ENCODE measurements at places on chromosomes 5 and 9.

GRCh38 chr5:18778225-18778624, 1144.0 kb downstream of the TAF11L14 start:
- no peak for DNase-seq

DNA sequence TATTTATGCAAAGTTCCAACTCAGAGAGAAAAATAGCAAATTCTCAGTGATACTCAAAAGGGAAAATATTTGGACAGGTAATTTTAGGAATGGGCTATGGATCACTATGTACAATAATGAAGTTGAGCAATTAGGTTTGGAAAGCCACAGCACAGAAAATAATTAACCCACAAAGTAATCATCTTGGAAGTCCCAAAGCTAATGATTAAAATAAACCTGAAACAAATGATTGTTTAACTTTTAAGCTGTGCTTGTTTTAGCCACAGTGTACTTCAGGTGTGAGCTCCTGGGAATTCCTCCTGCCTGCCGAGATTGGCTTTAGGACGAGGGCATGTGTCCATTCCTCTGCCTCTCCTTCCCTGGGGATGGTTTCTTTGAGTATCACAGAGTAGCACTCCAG, 403.9 kb downstream of the ZSWIM6 start:
- DNase-seq = no peak

DNA sequence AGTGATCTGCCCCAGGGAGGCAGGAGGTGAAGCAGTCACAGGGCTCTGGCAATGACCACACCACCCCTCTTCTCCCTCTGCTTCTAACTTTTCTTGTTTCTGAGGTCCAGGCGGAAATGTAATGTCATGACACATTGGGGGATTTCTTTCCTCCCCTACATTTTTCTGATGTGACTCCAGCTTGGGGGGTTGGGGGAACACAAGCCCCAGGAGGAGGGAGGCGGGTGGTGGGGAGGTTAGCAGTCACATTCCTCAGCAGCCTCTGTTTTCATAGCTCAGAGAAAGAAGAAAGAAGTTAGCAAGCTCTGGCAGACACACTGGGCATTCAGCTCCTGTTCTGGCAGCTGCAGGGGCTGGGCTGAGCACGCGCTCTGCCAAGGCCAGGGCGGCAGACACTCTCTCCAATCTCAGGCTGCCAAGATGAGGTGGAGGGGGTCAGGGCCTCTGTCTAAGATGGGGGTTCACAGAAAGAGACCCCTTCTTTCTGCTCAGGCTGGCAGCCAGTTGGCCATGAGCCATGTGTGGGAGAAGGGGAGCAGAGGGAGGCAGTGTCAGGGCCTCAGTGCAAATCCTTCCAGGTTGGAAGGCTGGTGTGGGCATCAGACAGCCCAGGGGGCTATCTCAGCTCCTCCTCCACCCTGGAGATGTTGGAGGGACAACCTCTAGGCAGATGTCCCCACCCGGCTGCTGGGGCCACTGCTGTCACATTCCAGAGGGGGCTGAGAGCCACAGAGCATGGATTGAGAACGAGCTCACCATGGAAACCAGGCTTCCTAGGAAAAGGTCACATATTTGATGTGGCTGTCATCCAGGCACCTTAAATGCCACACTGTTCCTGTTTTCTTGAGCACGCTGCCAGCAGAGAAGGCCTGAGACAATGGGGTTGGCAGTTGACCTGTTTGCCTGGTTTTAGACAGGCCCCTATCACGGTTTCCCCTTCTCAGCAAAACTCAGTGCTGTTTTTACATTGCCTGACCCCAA, 20.1 kb upstream of the PFDN1 start:
- DNase-seq = peak; percentile 23

DNA sequence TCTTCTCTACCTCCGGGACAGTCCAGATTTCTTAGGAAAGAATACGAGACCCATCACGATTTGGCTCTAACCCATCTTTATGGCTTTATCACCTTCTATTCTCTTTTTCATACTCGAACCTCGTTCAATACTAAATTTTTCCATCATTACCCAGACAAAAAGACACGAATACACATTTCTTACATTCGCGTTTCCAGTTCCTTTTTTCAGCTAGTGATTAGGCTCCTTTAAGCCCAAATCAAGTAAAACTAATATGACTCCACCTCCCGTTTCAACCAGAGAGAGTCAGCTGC, 506 bp downstream of the ZBTB6 start:
- no peak for DNase-seq

- DNase-seq = no peak
These were observed 147.6 kb downstream of the ST8SIA4 start for GRCh38 chr5:100755435-100755834.

DNA sequence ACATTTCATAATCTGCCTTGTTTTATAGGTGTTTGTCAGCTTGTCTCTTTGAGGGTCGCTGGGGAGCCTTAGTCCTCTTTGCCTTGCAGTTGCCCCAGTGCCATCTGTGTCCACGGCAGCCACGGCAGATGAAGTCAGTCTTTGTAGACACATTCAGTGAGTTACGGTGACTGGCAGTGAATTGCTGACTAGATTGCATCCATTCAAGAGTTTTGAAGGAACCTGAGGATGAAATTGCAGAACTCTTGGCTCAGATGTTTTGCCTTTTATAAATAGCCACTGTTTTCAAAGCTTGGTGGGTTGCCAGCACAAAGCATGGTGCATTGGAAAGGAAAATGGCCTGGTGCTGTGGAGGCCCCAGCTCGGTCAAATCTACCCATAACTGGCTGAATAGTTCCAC, 125.6 kb downstream of the TRIO start:
- DNase-seq = no peak

GRCh38 chr9:72041775-72042194, 18.6 kb downstream of the C9orf57 start:
- no peak for DNase-seq

- DNase-seq = no peak
These were observed 45.8 kb downstream of the SECISBP2 start for GRCh38 chr9:89363921-89364665.

GRCh38 chr5:77859306-77859705, 83.2 kb upstream of the TBCA start:
- no peak for DNase-seq

GRCh38 chr9:6467006-6467625, 54.1 kb downstream of the UHRF2 start:
- no peak for DNase-seq

DNA sequence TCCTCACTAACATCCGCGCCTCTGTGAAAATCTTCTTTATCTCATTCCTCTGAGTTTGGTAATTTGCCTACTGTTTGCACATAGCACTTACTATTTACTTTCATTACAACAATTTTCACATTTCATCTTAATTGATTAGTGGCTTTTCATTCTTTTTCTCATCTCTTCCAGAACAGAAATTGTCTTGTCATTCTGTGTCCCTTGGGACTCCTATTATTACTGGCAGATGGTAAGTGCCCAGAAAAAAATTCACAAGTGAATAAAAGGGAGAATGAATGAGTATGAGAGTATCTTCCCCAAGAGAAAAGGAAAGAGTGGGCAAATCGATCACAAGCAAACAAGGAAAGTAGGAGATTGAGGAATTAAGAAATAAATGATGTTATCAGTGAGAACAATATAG, 876.1 kb downstream of the TLE4 start:
- DNase-seq = no peak

DNA sequence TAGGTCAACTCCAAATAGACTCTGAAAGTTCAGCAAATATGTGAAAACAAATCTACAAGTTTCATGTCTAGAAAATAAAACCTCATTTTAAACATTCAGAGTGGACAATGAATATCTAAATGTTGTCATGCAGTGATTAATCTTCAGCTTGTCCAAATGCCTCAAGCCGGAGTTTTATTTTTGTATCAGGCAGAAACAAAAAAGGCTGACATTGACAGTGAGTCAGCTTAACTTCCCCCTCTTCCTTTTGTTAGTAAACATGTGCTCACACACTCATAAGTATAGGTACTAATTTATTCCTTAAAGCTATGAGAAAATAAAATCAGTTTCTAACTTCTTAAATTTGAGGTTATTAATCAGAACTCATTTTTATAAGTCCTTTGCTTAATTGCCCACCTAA, 467.9 kb upstream of the DAB2 start:
- DNase-seq = no peak

DNA sequence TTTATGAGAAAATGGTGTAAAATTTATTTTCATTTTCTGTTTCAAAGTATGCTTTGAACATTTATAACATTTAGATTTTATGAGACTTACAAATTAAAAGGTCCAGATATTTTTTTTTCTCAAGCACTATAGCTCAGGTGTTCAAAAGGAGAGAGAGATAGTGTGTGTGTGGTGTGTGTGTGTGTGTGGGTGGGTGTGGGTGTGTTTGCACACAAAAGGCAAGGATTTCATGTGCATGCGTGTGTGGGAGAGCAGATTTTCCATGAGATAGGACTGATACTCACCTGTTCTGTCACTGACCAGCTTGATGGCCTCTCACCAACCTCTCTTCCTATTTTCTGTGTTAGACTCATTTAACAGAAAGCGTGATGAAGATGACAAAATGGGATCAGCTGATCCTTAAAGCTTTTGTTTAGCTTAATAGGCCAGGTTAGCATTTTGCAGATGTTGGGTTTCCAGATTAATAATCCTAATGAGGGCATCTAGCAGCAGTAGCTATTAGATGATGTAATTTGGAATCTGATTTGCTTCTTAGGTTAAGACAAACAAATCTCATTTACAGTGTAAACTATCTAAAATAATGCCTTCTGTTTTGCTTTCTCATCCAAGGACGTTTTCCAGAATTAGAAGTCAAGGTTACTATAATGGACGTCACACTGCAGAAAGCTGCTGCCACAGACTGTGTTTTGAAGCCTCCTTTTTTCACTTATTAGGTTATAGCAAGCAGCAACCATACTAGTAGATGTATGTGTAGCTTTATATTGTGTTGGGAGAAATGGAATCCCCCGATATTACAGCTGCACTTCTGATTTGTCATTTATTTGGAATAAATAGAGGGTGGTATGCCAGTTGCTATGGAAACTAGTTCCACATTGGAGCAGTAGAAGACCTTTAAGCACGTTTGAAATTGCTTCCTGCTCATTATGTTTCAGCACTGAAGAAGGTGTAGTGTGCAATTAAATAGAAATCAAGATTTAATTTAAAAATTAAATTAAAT, 355.6 kb downstream of the TAF11L14 start:
- peak; percentile 18 for DNase-seq

GRCh38 chr5:101306391-101307137, 403.5 kb upstream of the ST8SIA4 start:
- DNase-seq = peak; percentile 90
